ENCODE measurements at places on chromosomes 1 and 21. TPM values are rescaled to one million over a fixed set of nuclear protein-coding genes. Genes with fewer than 3 reads are reported as not detected.

- no peak overlapping the region for H3K4me3 ChIP-seq
- no peaks in the 10 kb centered on the region for H3K36me3 ChIP-seq
- DNase-seq, result no peak
- H3K27ac ChIP-seq, result no peak overlapping the region
- H3K4me1 ChIP-seq, result no peaks in the 10 kb centered on the region
- H3K27me3 ChIP-seq, result no peaks in the 10 kb centered on the region
Observed at GRCh38 chr1:239337799-239338430, 48.5 kb upstream of the CHRM3 start.

The DUSP10 gene
- total RNA-seq, result 8.2 TPM

DNA sequence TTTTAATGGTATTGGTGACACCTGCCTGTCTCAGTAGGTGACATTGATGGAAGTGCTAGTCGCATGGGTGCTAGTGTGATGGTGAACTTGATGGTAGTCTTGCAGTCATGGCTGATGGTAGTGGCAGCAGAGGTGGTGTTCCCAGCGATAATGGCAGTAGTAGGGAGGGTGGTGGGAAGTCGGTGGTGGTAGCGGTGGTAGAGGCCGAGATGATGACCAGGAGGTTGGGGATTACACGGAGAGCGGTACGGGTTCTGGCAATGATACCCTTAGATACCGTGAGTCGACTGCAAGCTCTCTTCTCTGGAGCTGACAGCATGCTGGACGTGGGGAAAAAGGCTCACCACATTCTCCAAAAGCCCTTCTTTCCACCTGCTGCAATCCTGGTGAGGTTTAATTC is 99.4 kb upstream of the SLC2A1 start:
- no peak overlapping the region for H3K27ac ChIP-seq
- no peak for DNase-seq
- no peak overlapping the region for H3K4me3 ChIP-seq
- no peaks in the 10 kb centered on the region for H3K36me3 ChIP-seq
- no peaks in the 10 kb centered on the region for H3K27me3 ChIP-seq
- peaks cover 15% of the 10 kb centered on the region for H3K4me1 ChIP-seq

GRCh38 chr1:94821636-94822305 is 1.6 kb downstream of the SLC44A3 start:
- H3K27me3 ChIP-seq, result peaks cover 12% of the 10 kb centered on the region
- peak overlapping the region; percentile 27 for H3K27ac ChIP-seq
- no peak for DNase-seq
- H3K36me3 ChIP-seq, result no peaks in the 10 kb centered on the region

DNA sequence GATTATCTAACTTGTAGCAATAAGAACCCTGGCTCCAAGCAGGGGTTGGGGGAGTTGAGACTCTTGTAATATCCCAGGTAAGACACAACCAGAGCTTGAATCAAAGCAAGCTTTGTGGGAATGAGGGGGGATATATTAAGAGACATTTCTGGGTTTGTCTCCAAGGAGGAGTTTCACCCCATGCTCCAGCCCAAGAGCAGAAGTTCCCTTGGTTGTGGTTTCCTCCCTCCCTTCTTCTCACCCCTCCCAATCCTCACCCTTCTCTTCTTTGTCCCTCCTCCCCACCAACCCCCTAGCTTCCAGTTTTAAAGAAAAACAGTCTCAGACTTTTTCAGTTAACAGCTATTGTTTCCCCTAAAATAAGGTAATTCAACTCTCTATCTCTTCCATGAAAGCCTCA is 11.9 kb downstream of the TRAF3IP3 start:
- no peaks in the 10 kb centered on the region for H3K36me3 ChIP-seq
- DNase-seq, result no peak
- no peak overlapping the region for H3K4me3 ChIP-seq

DNA sequence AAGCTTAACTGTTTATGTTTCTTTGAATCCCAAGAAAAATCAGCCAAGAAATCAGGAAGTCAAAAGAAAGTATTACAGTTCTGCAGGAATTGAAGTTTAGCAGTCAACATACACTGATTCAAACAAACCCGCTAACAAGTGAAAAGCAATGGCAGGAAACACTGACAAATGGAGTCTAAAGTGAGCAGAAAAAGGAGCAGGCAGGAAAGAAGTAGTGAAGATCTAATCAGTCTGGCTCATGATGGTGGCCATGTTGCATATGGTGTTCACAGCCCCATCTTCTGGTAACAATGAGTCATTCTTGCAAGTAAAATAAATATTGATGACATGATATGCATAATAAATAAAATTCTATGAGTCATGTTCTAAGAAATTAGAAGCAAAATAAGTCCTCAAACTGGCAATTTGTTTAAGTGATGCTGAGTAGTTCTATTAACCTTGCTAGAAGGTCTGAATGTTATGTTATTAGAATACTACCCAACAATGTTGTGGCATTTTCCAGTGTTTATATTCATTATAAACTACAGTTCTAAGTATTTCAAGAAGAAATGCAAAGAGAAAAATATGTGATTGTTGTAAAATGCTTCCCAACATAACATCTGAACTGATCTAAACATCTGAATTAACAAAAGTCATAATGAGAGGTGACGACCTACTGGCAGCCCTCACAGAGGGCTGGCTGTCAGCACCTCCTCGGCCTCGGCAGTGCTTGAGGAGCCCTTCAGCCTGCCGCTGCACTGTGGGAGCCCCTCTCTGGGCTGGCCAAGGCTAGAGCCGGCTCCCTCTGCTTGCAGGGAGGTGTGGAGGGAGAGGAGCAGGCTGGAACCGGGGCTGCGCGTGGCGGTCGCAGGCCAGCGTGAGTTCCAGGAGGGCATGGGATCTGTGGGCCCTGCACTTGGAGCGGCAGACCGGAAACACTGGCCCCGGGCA is 5.7 kb upstream of the ACBD6 start:
- no peak for DNase-seq
- H3K36me3 ChIP-seq, result no peaks in the 10 kb centered on the region
- H3K4me3 ChIP-seq, result no peak overlapping the region
- H3K4me1 ChIP-seq, result peaks cover 9% of the 10 kb centered on the region
- no peak overlapping the region for H3K27ac ChIP-seq

The EPHA2 gene
- 44.8 TPM for total RNA-seq

The HPCA gene
- total RNA-seq, result not detected

- H3K4me3 ChIP-seq, result no peak overlapping the region
- DNase-seq, result no peak
- no peaks in the 10 kb centered on the region for H3K36me3 ChIP-seq
Observed at GRCh38 chr1:30904962-30905335, 3.6 kb downstream of the SDC3 start.

The MYOG gene
- total RNA-seq, result not detected

DNA sequence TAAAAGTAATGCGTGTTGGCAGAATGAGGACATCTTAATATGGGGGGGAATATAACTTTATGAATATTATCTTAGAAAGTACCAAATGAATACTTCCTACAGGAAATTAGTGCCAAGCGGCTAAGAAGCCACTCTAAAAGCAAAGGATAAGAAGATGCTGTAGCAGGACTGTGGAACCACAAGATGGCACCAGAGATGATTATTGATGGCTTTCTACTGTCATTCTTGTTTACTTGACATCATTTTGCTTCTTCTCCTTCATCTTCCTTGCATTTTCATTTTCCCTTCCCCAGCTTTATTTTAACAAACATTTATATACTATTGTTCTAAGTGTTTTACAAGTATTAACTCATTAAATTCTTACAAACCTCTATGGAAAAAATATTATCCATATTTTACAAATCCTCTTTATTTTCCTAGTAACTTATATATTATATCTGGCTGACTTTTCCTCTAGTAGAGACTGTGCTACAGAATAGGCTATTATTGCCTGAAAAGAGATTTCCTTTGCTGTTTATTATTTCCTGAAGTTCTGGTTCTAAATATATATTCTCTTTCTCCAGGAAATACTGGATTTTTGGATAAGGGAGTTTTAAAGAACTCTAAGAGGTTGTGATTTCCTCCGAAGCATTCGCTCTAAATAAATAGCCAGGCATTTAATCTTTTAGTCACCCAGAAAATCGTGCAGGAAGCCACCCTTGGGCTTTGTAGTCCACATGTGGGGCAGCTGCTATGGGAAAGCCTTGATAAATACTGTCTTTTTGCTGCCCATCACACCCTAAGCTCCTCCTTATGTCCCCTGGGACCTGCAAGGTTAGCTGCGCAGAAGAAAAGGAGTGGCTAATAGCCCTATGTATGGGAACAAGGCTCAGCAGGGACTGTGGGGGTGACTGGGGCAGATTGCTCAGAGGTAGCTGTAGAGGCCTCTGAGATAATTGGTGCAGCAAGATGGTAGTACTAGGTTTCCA is 69.8 kb downstream of the TPR start:
- H3K4me3 ChIP-seq, result no peak overlapping the region
- H3K27ac ChIP-seq, result no peak overlapping the region
- no peaks in the 10 kb centered on the region for H3K27me3 ChIP-seq
- H3K4me1 ChIP-seq, result no peaks in the 10 kb centered on the region

- H3K36me3 ChIP-seq, result peaks cover 35% of the 10 kb centered on the region
- peak overlapping the region; percentile 86 for H3K4me3 ChIP-seq
- H3K4me1 ChIP-seq, result peaks cover 8% of the 10 kb centered on the region
- H3K27me3 ChIP-seq, result no peaks in the 10 kb centered on the region
Observed at GRCh38 chr1:207321790-207322645, 540 bp downstream of the CD55 start.

- H3K4me1 ChIP-seq, result peaks cover 4% of the 10 kb centered on the region
- no peaks in the 10 kb centered on the region for H3K36me3 ChIP-seq
- no peak overlapping the region for H3K27ac ChIP-seq
- H3K4me3 ChIP-seq, result no peak overlapping the region
- no peaks in the 10 kb centered on the region for H3K27me3 ChIP-seq
- no peak for DNase-seq
Observed at GRCh38 chr1:84721152-84721551, 30.9 kb upstream of the SSX2IP start.

The MINDY1 gene
- total RNA-seq, result 26.5 TPM

The ERICH3 gene
- not detected for total RNA-seq

GRCh38 chr1:67058242-67058641 is 4.3 kb upstream of the SLC35D1 start:
- no peaks in the 10 kb centered on the region for H3K4me1 ChIP-seq
- no peaks in the 10 kb centered on the region for H3K36me3 ChIP-seq
- no peak overlapping the region for H3K4me3 ChIP-seq

- H3K4me1 ChIP-seq, result no peaks in the 10 kb centered on the region
- H3K27me3 ChIP-seq, result no peaks in the 10 kb centered on the region
- no peak overlapping the region for H3K27ac ChIP-seq
Observed at GRCh38 chr1:214615109-214615508, 12.1 kb downstream of the CENPF start.

- no peak overlapping the region for H3K4me3 ChIP-seq
- H3K27ac ChIP-seq, result no peak overlapping the region
- H3K27me3 ChIP-seq, result no peaks in the 10 kb centered on the region
- H3K4me1 ChIP-seq, result no peaks in the 10 kb centered on the region
- DNase-seq, result no peak
Observed at GRCh38 chr21:34031835-34032370, 41.5 kb upstream of the MRPS6 start.

The DYRK3 gene
- total RNA-seq, result 8.1 TPM

GRCh38 chr21:31731857-31732596 is at the start of gene SCAF4:
Gene SCAF4, minus strand, starts transcription at chr21:31732118. Its CDS starts 426 bp downstream, at chr21:31731692.
- no peaks in the 10 kb centered on the region for H3K27me3 ChIP-seq
- no peaks in the 10 kb centered on the region for H3K36me3 ChIP-seq
- peaks cover 40% of the 10 kb centered on the region for H3K4me1 ChIP-seq
- peak within 1 kb of the TSS; percentile 97 for H3K4me3 ChIP-seq
- DNase-seq, result peak; percentile 96

- H3K4me1 ChIP-seq, result peaks cover 15% of the 10 kb centered on the region
- no peak for DNase-seq
- no peaks in the 10 kb centered on the region for H3K27me3 ChIP-seq
- H3K4me3 ChIP-seq, result no peak overlapping the region
Observed at GRCh38 chr1:211613951-211614350, 35.0 kb upstream of the SLC30A1 start.

DNA sequence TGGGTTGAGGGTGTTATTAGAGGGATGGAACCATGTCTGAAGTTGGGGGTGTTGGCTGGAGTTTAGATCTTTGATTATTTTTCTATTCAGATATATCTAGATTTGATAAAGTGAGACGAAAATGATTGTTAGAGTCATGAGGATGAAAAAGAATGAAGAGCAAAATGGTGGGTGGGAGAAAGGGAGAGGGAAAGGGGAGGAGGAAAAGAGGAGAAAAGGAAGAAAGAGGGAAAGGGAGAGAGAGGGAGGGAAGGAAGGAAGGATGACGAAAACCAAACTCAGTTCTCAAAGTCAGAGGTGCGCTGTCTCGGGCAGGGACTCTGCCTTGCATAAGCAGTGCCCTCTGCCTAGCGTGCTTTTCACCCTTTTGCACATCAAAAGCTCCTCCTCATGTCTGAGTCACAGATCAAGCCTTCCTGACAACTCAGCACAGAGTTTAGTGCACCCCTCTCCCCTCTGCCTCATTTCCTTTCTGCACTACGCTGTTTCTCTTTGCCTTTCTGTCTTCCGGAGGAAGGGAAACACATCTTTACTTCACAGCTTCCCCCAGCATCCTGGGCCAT is 225.8 kb upstream of the PROX1 start:
- no peaks in the 10 kb centered on the region for H3K36me3 ChIP-seq
- no peak overlapping the region for H3K4me3 ChIP-seq
- DNase-seq, result no peak

- H3K4me3 ChIP-seq, result no peak overlapping the region
- no peaks in the 10 kb centered on the region for H3K27me3 ChIP-seq
- H3K4me1 ChIP-seq, result peaks cover 28% of the 10 kb centered on the region
- no peak for DNase-seq
- peaks cover 60% of the 10 kb centered on the region for H3K36me3 ChIP-seq
- H3K27ac ChIP-seq, result no peak overlapping the region
Observed at GRCh38 chr1:33014464-33015163, 22.1 kb downstream of the AK2 start.
